NCI-H1048 (cell line): ENCODE measurements at places on chromosomes 2 and 18.

DNA sequence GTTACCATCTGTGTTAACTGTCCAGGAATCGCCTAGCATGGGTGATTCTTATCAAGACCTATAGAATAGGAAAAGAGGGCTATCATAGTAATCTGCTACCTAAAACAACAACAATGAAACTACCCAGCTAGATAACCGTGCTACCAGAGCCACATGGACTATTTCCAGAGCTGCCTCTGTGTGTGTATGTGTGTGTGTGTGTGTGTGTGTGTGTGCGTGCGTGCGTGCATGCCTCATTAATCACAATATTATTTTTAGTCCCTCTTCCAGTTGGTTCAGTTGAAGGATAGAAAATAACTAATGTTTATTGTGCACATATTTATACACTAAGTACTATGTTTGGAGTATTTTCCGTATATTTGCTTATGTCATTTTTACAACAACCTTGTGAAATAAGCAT is 201.1 kb downstream of the SP3 start:
- DNase-seq: no peak

DNA sequence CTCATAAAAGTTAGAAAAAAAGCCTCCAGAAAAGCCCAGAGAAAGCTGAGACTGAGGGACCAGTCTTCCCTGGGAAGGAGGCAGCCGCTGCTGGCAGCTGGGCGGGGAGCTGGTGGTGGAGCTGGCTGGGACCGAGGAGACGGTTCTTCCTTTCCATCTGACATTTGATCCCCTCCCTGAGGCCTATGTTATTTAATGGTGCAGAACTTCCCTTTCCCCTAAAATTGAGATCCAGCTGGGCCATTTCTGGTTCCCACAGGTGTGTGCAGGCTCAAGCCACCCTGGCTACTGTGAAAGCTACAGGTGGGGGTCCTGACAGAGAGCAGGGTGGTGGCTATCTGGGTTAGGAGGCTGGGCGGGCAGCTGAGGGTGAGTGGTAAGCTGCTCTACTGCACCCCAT is 81.5 kb upstream of the FZD7 start:
- no peak for DNase-seq

GRCh38 chr2:177545981-177546585 is 153.5 kb downstream of the AGPS start:
- DNase-seq: no peak

- no peak for DNase-seq
These were observed 126.4 kb upstream of the EPAS1 start for GRCh38 chr2:46170611-46171350.

GRCh38 chr2:164771897-164772296 is 69.7 kb downstream of the COBLL1 start:
- no peak for DNase-seq

GRCh38 chr2:150450765-150451164 is 36.7 kb downstream of the RND3 start:
- no peak for DNase-seq

- DNase-seq: no peak
These were observed 52.3 kb upstream of the ROCK2 start for GRCh38 chr2:11396467-11397445.

- no peak for DNase-seq
These were observed 144.3 kb upstream of the SMAD7 start for GRCh38 chr18:49094979-49095632.

GRCh38 chr2:232551776-232552175 is 1.3 kb downstream of the EIF4E2 start:
- DNase-seq: no peak

- DNase-seq: no peak
These were observed 90.1 kb upstream of the ASB18 start for GRCh38 chr2:236354056-236354940.

DNA sequence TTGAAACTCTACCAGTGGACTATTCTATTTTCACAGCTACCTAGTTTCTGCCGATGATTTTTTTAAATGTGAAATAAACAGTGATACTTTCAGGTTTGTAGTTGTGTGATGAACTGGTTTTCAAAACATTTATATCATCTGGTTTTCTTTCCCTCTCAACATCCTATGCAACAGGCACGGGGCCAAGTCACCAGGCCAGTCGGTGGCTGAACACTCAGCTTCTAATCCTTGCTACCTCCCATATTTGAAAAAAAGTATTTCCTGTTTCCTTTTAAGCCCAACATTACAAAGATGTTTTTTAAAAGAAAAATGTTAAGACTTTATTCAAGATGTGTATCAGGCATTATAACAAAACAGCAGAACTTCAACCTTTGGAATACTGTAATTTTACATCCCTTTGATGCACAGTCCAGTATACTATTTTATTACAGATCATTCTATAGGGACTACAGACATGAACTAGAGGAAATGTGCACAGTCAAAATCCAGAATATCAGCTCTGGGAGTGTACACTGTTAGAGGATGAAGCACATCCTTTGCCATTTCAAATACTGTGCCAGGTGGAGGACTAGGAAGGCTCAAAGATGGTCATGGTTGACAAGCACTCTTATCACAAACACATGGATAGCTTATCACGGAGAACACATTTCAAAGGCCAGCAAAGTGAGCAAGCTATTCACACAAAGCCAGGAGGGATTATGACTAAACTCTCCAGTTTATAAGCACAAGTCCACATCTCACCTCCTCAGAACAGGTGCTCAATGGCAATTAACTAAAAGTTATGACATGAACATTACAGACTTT is 14.6 kb downstream of the MRPL35 start:
- DNase-seq: no peak

DNA sequence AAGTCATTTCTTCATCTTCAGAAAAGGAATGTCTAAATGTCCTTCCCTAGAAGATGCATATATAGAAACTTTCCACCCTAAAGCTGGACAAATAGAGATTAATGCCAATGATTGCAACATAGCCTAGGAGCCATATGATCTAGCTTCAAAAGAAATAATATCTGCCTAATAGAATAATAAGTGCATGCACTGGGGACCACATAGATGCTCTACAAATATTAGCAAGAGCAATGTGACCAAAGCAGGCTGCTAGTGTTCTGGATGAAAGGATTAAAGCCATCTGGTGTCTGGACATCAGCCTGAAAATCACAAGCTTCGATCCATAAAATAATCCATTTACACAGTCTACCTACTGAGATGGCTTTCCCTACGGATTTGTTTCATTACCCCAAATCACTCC is 280.1 kb upstream of the KLHL14 start:
- no peak for DNase-seq

GRCh38 chr2:41698678-41699422 is 349.0 kb upstream of the PKDCC start:
- DNase-seq: no peak

- DNase-seq: no peak
These were observed 91.6 kb upstream of the MGAT4A start for GRCh38 chr2:98822301-98823164.

- DNase-seq: no peak
These were observed 190.6 kb downstream of the RAD51AP2 start for GRCh38 chr2:17327649-17328048.
